ENCODE measurements at places on chromosomes 5 and 9.

- no peak for DNase-seq
These were observed 2.8 kb downstream of the TRAF1 start for GRCh38 chr9:120923620-120924328.

GRCh38 chr5:30838936-30839496 is 354.5 kb upstream of the CDH6 start:
- no peak for DNase-seq

DNA sequence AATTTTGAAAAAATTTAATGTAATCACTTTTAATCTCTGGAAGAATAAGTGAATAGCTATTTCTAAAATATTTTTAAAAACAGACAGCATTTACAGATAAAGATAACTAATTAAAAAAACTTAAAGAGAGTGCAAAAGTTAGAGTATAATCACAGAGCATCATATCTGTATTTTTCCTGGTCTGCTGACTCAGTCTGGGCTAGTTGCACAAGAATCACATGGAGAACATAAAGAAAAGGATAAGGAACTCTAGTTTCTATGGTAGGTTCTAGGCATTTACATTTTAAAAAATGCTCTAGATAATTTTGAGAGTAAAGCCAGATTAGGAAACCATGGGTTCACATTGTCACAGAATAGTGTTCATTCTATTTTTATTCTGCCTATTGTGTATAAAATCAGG is 347.4 kb downstream of the PSAT1 start:
- no peak for DNase-seq

GRCh38 chr9:115691693-115692092 is 461.9 kb upstream of the PAPPA start:
- no peak for DNase-seq

DNA sequence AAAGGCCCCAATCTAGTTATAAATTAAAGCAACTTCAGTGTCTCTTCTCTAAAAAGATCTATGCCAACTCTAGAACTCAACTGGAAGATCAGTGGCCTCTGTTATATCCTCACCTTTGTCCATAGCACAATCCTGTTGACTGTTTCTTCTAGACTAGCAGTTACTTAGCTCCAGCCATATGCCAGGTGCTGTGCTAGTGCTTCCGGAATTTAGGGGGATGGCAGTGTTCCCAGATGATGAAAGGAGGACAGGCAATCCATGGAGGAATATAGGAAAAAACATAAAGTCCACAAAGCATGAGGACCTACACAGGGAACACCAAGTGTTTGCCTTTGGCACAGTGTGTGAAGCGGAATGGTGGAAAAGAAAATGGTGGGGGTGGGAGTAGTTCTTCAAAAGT is 214.3 kb downstream of the MAPKAP1 start:
- no peak for DNase-seq

- no peak for DNase-seq
These were observed 49.1 kb downstream of the ARHGAP26 start for GRCh38 chr5:142819292-142819691.

- DNase-seq: no peak
These were observed 117.4 kb upstream of the GPR151 start for GRCh38 chr5:146633323-146633764.
